ENCODE measurements at places on chromosomes 6 and 20. TPM values are rescaled to one million over a fixed set of nuclear protein-coding genes. Genes with fewer than 3 reads are reported as not detected.

The BTN1A1 gene
- not detected for total RNA-seq

- DNase-seq: no peak
Measured at GRCh38 chr6:24825130-24825630, 26.5 kb upstream of the ARMH2 start.

GRCh38 chr20:1949347-1950100 is 44.3 kb downstream of the PDYN start:
- DNase-seq: no peak

GRCh38 chr6:54099225-54099624 is 12.0 kb upstream of the MLIP start:
- no peak for DNase-seq

The DEF6 gene
- 0.43 TPM for total RNA-seq

- DNase-seq: no peak
Measured at GRCh38 chr20:38278131-38278530, 17.6 kb upstream of the KIAA1755 start.

GRCh38 chr6:148761527-148762011 is 14.7 kb downstream of the UST start:
- DNase-seq: no peak

DNA sequence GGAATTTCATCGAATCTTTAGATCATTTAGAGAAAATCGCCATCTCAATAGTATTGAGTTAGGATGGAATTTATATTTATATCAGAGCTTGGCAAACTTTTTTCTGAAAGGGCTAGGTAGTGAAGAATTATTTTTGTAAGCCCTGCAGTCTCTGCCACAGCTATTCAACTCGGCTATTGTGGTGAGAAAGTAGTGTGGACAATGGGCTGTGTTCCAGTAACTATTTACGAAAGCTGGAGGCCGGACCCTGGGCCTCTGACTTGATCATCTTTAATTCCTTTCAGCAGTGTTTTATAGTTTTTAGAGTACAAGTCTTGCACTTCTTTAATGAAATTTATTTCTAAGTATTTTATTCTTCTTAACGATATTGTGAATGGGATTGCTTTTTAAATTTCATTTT is 201.5 kb downstream of the FARS2 start:
- no peak for DNase-seq

- DNase-seq: no peak
Measured at GRCh38 chr6:36241728-36242127, 28.1 kb upstream of the PNPLA1 start.

The CGA gene
- total RNA-seq: not detected

- DNase-seq: no peak
Measured at GRCh38 chr6:127951172-127951917, 50.5 kb upstream of the THEMIS start.

DNA sequence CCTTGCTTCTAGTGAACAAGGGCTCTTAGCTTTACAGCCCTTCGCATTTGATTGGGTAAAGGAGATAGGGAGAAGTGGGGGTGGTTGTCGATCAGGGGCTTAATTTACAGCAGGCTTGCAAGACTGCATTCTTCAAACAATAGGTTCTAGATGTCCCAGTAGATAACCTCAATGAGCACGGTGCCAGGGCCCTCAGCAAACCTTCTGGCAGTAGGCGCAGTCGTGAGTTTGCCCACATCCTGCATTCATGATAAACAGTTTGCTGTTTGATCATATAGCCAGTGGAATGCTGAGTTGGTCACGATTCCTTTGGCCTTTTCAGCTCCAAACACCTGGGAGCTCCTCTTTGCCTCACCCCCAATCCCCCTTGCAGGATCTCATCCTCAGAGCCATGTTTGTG is 27.5 kb downstream of the SUN5 start:
- DNase-seq: peak; percentile 45

The FUCA2 gene
- 68.2 TPM for total RNA-seq

DNA sequence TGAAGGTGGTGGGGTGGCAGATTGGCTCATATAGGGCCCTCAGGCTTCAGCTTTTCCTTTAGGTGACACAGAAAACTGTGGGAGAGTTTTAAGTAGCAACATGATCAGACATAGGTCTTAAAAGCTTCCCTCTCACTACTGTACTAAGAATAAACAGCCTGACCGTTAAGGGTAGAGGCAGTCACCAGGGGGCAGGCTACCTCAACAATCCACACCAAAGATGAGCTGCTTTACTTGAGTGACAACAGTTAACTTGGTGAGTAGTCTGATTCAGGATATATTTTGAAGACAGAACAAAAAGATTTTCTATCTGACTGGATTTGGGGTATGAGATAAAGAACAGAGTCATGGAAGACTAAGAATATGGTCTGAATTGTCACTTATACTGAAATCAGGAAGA is 193.1 kb upstream of the SHLD1 start:
- DNase-seq: peak; percentile 33

DNA sequence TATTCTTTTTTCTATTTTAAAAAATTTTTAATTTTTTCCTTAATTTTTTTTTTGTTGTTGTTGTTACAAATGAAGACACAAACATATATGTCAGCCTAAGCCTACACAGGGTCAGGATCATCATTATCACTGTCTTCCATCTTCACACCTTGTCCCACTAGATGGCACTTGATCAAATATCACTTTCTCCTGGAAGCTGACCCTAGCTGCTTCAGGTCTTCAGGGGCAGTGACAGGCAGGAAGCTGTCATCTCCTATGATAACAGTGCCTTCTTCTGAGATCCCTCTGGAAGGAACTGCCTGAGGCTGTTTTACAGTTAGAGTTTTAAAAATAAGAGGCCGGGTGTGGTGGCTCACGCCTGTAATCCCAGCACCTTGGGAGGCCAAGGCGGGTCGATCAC is 70.2 kb upstream of the EEF1E1 start:
- no peak for DNase-seq

The CRISP2 gene
- 0.23 TPM for total RNA-seq

DNA sequence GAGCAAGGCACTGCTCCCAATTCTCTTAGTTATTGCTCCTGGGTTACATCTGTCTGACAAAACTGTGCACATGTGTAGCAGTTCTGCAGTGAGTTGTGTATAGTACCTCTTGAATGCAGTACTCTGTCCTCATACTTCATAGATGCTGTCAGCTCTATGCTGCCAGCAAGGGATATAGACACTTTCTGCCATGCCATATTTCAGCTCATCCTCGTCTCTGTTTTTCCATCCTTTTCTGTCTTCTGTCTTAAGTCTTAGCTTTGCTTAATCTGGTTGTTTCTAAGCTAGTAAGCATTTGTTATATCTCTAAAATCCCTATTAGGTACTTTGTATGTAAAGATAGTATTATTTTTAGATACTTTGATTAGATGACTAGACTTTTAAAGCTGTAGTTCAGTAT is 76.4 kb downstream of the HIVEP1 start:
- DNase-seq: no peak

The NHSL1 gene
- 3.1 TPM for total RNA-seq

GRCh38 chr6:169808608-169808967 is 57.2 kb downstream of the ERMARD start:
- DNase-seq: no peak

DNA sequence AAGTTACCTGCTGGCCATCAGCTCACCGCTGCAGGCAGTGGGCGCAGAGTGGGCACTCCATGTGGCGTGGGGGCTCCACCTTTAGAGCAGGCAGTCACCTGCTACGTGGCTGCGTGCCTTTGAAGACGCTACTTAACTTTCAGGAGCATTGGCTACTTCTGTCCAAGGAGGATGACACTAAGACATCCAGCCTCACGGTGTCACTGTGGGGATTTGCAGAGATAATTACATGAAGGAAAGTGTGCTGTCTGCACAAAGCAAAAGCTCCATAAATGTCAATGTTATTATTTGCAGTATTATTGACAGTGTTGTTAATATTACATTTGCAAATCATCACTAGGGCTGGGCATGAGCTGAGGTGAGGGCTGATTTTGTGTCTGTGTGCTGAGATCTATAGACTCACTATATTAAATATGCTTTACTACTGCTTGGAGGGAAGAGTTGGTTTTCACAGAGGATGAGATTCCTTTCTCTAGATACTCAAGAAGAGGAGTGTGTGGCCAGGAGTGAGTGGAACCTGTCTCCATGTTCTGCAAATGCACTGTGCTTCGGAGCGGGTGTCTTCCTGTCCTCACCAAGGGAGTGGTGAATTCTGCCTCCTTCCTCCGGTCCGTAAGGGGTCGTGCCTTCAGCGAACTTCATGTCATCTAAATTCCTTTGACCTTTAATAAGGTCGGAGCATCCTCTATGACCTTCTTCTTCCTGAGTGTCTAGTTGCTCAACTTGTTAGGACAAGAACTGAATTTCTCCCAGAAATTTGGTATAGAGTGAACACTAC is 165.8 kb upstream of the SYNDIG1 start:
- DNase-seq: no peak

DNA sequence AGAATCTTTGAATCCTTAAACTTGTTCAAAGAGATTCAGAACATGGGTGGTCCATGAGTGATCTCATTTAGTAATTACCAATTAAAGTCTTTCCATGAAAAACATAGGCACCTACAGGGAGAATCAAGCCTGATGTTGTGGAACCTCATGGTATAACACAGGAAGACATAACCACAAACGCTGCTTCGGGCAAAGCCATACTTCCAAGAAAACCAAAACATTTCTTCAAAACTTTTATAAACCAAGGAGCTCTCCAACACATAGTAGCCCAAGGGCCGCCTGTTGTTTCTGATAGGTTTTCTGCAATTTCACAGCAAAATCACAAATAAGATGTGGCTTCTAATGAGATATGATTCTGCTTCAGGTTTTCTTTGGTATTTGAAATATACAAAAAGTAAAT is 2.5 kb downstream of the CHD6 start:
- DNase-seq: no peak

The NHLRC1 gene
- total RNA-seq: 0.04 TPM

The SRSF12 gene
- total RNA-seq: not detected
